Spinal cord (tissue), 10 donors: ENCODE measurements at places on chromosomes 4 and X. TPM values are rescaled to one million over a fixed set of nuclear protein-coding genes. Genes with fewer than 3 reads are reported as not detected.

DNA sequence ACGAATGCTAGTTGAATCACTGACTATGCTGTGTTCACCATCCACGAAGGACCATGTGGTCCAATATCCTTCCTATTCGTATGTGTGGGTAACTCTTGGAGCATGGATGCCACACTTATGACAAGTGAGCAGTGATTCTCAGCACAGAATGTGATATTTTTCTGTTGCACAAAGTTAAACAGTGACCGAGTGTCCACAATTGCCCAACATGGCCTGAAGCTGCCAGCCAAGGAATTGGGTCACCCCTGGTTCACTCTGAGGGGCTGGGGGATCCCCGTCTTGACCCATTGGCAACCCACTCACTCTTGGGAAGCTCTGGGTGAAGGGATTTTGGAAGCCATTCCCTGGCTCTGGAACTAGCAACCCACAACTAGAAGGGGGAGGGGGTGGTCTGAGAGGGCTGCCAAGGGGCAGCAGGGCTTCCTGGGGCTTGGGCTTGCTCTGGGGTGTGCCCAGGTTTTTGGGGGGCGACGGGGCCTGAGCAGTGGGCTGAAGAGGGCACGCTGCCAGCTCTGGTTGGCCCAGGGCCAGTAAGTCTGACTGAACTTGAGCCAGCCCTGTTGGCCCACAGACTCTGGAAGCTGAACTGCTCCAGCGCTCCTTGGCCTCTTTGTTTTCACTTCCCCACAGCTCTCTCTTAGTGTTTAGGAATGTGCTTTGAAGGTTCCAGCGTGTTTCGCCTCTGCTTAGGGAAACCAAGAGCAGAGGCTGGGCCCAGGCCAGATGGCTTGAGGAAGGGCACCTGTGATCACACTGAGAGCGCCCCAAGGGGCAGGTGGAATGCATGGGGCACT, 43.1 kb upstream of the BCOR start:
- H3K27me3 ChIP-seq = peaks cover 24% of the 10 kb centered on the region
- DNase-seq = no peak

GRCh38 chrX:130851569-130851968, 51.4 kb downstream of the ENOX2 start:
- DNase-seq = no peak
- H3K27me3 ChIP-seq = no peaks in the 10 kb centered on the region
- no peaks in the 10 kb centered on the region for H3K4me1 ChIP-seq
- no peaks in the 10 kb centered on the region for H3K36me3 ChIP-seq

DNA sequence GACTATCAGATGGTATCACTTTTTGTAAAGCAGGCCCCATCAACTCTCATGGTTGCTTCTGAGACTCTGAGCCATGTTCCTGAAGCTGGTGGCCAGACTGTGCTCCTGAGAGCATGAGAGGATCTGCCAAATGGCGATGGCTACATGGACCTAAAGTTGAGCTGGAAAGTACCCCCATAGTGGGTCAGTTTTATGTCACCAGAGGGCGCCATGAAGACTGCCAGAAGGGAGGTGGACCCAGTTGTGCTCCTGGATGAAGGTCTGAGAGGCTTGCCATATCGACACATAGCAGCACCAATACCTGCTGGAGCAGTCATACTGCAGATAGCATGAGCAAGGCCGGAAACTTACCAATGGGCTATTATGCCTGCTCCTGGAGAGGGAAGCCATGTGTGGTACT, 105.7 kb downstream of the SLITRK2 start:
- no peaks in the 10 kb centered on the region for H3K4me1 ChIP-seq
- DNase-seq = no peak
- H3K27ac ChIP-seq = no peak overlapping the region
- no peaks in the 10 kb centered on the region for H3K36me3 ChIP-seq
- no peaks in the 10 kb centered on the region for H3K27me3 ChIP-seq
- H3K4me3 ChIP-seq = no peak overlapping the region

GRCh38 chr4:118967393-118967792, 78.7 kb downstream of the SYNPO2 start:
- peak overlapping the region; percentile 82 for H3K27ac ChIP-seq
- H3K27me3 ChIP-seq = no peaks in the 10 kb centered on the region
- H3K4me1 ChIP-seq = no peaks in the 10 kb centered on the region
- H3K36me3 ChIP-seq = no peaks in the 10 kb centered on the region
- H3K4me3 ChIP-seq = no peak overlapping the region
- no peak for DNase-seq

- peaks cover 50% of the 10 kb centered on the region for H3K4me1 ChIP-seq
- H3K36me3 ChIP-seq = peaks cover 7% of the 10 kb centered on the region
- H3K27me3 ChIP-seq = no peaks in the 10 kb centered on the region
- no peak overlapping the region for H3K27ac ChIP-seq
Observed at GRCh38 chr4:7238300-7238960, 46.1 kb downstream of the SORCS2 start.

- H3K4me3 ChIP-seq = no peak overlapping the region
- no peak for DNase-seq
- no peaks in the 10 kb centered on the region for H3K27me3 ChIP-seq
Observed at GRCh38 chr4:139719381-139720101, 53.9 kb downstream of the MGST2 start.

The KLHL4 gene
- total RNA-seq = 11.5 TPM
